ENCODE measurements at places on chromosomes 3 and 15.

GRCh38 chr15:98561169-98561941 lies 87.0 kb upstream of the IGF1R start:
- no peak for DNase-seq

DNA sequence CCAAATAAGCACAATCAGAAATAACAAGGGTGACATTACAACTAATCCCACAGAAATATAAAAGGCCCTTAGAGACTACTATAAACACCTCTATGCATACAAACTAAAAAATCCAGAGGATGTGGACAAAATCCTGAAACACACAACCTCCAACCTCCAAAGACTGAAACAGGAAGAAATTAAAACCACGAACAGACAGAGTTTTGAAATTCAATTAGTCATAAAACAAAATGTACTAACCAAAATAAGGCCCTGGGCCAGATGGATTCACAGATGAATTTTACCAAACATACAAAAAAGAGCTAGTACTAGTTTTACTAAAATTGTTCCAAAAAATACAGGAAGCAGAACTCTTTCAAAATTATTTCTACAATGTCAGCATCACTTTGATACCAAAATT lies 1043.6 kb downstream of the DIPK2A start:
- DNase-seq: peak; percentile 83

DNA sequence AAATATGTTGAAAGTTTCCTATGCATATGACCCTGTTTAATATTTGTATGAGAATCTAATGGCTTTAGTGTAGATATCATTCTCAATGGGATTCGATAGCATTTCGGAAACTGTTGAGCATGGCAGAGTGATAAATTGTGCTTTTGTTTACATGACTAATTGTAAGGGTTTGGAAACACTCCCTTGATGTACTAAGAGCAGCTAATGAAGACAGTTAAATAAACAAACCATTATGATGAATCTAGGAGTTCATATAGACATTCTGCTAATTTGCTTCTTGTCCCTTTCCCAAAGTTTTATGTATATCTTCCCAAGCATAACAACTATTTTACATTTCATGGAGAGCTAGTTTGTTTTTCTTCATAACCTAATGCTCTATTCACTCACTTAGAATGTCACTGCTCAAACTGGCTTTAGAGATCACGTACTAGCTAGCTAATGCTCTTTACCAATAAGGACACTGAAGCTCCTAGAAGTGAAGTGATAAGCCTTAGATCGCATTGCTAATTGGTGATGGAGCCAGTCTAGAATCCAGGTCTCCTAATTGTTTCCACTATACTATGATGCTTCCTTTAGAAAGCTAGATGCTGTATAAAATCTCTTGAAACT lies 140.8 kb downstream of the TP63 start:
- DNase-seq: no peak

GRCh38 chr3:55442861-55443260 lies 44.2 kb downstream of the WNT5A start:
- no peak for DNase-seq

GRCh38 chr3:62236016-62236415 lies 137.3 kb downstream of the FEZF2 start:
- no peak for DNase-seq

GRCh38 chr15:78056714-78057269 lies 20.7 kb downstream of the TBC1D2B start:
- no peak for DNase-seq

GRCh38 chr3:170178651-170179050 lies 2.9 kb downstream of the PHC3 start:
- DNase-seq: no peak

DNA sequence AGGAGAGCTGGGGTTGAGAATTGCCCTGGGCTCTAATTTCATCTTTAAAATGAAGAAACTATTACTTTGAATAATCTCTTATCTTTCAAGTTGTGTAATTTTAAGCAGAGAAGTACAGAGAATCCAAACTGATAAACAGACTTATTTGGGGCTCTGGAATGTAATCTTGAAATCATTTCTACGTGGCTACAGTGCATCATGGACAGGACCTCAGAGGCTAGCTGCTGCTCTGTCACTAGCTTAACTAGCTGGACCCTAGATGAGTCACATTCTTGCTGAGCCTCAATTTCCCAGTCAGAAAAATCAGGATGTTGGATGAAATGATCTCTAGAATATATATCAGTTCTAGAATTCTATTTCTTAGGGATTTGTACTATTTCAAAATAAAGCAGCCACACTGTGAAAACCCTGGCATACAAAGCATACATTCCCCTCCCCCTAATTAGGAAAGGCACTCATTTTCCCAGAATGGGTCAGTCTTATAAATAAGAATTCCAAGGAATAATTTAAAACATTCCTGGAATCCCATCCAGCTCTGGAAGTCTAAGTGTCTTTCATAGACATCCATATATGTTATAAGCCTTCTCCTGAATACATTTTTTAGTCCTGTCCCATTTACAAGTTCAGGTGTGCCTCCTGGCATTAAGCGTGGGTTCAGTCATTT lies 47.2 kb downstream of the RASGRP1 start:
- no peak for DNase-seq

DNA sequence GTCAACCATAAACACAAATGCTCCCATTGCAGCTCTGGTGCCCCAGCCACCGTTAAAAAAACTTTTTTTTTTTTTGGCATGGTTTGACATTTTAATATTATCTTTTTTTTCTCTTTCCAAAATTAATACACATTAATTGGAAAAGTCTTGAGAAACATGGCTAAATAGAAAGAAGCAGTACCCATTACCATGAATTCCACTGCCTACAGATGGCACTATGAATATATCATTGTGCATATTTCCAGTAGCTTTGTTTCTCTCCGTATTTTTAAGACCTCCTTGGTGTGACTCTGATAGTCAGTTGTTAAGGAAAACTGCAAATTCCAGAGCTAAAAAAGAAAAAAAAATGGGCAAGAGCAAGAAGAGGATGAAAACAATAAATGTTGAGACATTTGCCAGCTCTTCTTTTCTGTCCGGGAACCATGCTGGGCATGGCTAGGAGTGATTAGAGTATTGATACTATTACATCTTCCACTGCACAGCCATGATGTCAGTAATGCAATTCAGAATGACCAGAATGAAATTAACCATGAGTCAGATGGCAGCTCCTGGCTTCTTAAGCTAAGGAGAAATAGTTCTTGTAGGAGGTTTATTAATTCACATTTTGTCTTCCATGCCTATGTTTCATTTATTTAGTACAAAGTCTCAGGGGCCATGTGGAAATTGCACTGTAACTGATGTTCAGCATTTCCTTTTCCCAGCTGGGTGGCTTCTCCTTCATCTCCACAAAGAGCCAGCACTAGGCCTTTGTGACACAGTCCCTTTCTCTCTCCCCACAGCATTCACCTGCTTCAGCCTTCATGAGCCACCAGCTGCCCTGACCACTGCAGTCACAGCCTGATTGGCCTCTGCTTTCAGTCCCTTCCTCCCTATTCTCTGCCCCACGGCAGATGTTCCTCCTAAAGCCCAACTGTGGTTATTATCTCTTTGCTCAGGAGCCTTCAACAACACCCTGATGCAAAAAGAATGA lies 31.8 kb downstream of the SLC7A14 start:
- DNase-seq: peak; percentile 19

DNA sequence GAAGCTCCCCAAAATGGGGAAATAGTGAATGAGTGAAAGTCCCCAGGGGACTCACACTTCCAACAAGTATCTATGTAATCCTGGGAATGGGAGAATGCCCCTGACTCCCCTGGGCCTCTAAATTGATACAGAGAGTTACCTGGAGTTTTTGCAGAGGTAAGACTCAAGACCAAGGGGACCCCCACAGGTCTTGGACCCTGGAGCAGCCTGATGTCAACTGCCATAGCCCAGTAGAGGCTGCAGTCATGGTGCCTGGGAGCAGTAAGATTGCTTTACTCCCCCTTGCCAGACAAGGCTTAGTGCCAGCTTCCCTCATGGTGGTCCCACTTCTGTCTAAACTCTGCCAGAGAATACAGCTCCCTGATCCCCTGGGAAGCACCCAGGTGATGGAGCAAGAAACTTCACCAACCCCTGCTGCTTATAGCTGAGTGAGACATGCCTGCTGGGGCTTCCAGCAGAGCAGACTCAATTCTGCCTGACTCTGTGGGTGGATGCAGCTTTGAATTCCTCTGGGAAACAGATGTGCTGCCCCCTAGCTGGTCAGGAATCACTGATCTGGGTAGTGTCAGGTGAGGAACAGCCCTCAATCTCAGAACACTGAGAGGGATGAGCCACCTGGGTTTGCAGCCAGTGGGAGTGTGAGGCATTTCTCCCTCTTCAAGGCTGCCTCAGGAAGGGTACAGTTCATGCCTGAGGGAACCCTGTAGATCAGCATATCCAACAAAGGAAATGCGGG lies 485.9 kb downstream of the NSUN3 start:
- DNase-seq: no peak

DNA sequence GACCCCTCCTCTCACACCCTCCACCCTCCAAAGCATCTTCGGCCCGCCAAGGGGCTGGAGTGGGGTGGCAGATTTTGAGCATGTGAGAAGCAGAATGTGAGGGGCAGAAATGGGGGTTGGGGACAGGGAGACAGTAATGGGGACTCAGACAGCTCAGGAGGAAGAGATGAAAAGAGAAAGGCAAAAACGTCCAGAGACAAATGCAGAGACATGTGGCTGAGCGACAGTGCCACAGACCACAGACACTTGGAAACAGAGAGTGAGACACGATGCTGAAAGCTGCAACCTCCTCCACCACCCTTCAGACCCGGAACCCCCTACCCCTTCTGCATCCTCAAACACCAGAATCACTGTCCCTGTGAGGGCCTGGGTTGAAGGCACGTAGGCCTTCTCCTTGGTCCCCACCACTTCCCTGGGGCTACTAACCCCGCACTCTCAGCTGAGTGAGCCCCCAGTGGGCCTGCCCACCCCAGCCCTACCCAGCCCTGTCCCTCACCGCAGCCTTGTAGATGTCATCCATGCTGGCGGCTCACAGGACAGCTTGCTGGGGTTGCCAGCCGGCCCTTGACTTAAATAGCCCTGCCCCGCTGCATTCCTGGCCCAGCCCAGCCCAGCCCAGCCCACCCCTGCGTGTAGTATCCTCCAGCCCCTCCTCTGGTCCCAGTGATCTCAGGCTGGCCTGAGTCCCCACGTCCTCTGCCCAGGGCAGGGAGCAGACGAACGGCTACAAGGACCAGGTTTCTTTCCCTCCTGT lies at the start of gene TNNC1:
Gene TNNC1 (minus strand): TSS at position 546 of the 754 bp plus-strand sequence. CDS start 26 bp downstream, at position 520.
- DNase-seq: no peak

- DNase-seq: no peak
Measured at GRCh38 chr15:94621736-94622135, 390.4 kb downstream of the MCTP2 start.

DNA sequence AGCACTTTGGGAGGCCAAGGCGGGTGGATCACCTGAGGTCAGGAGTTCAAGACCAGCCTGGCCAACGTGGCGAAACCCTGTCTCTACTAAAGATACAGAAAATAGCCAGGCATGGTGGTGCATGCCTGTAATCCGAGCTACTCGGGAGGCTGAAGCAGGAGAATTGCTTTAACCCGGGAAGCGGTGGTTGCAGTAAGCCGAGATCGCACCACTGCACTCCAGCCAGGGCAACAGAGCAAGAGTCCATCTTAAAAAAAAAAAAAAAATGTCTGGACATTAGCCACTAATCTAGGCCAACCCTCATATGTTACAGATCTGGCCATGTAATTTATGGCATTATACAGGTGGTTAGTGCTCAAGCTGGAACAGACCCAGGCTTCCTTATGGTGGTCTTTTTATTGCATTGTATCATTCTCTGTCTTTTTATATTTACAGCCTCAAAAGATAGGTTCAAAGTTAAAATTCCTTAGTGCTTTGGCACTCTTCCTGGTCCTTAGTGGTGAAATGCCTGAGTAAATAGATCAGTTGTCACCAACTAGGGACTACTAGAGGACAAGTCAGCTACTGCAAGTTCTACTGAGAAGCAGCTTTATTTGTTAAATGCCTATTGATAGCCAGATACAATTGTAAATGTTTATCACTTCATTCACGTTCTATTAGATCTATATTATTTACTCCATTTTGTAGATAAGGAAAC lies 16.0 kb downstream of the STARD9 start:
- DNase-seq: peak; percentile 65

DNA sequence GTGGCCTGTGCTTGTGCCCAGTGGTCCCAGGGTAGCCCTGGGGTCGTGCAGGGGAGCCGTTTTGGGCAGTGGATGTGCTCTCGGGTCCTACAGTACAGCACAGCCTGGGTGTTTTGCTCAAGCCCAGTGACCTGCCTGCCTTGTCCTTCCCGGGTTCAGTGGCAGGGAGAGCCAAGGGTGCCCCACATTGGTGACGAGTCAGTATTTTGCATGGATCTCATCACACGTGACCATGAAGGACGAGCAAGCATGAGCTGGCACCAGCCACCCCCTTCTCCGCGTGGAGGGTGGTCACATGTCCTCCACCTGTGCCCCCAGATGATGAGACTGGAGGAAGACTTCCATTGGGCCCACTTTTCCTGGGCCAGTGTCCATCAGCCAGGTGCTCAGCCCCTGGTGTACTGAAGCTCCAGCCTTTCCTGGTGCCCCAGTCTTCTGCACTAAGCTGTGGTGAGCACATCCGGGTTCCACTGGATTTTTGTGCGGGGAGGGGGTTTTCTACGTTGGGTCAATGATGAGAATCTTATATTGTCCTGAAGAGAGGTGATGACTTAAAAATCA lies 197.5 kb downstream of the UBE3A start:
- no peak for DNase-seq

DNA sequence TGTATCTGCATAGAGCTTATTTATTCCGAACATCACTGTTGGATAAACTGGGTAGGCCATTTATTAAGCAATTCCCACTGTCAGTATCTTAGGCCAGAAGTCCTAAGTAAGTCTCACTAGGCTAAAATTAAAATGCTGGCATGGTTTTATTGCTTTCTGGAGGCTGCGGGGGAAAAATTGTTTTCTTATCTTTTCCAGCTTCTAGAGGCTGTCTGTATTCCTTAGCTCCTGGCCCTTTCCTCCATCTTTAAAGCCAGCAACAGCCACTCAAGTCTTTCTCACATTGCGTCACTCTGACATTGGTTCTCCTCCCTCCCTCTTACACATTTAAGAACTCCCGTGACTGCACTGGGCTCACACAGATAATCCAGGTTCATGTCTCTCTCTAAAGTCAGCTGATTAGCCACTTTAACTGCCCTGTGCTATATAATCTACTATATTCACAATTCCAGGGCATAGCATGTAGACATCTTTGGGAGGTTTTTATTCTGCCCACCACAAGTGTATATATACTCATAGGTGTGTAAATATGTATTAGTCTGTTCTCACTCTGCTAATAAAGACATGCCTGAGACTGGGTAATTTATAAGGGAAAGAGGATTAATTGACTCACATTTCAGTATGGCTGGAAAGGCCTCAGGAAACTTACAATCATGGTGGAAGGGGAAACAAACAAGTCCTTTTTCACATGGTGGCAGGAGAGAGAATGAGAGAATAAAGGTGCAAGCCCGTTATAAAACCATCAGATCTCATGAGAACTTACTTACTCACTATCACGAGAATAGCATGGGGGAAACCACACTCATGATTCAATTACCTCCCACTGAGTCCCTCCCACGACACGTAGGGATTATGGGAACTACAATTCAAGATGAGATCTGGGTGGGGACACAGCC lies 113.5 kb upstream of the SLC7A14 start:
- DNase-seq: no peak

- DNase-seq: no peak
Measured at GRCh38 chr3:105752791-105753415, 115.9 kb downstream of the CBLB start.
